COLO829 (cell line): ENCODE measurements at places on chromosomes 13 and 19.

DNA sequence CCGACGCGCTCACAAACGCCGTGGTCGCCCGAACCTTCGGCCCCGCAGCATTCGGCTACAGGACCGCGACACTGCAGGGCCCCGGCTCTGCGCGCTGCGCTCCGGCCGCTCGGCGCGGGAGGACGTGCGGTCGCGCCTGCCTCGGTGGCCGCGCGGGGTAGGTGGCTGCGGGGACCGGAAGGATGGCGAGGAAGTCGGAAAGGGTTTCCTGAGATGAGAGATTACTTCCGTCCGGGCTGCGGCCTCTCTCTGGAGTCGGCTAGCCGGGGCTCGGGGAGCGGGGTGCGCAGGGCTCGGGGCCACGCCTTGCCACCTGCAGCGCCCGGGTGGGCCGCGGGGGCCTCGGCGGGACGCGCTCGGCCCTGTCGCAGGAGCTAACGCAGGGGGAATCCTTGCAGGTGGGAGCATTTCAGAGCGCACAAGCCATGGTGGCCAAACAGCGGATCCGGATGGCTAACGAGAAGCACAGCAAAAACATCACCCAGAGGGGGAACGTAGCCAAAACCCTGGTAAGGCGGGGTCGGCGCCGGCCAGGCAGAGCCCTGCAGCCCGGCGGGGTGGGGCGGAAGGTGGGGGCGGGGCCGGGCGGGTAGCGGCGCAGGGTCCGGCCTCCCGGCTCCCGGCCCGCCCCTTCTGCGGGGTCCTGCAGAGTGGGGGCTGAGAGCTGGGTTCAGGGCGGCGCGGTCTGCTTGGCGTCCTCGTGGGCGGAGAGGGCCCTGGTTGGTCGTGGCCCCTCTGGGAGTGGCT lies at the start of gene SERP2:
TSS of gene SERP2 (plus strand) at position 224 of the 747 bp plus-strand sequence. CDS start at position 426, 202 bp downstream.
- no peak for DNase-seq

- DNase-seq = no peak
Observed at GRCh38 chr13:93304134-93304533, 77.5 kb downstream of the GPC6 start.

- no peak for DNase-seq
Observed at GRCh38 chr13:47008318-47008717, 111.5 kb upstream of the HTR2A start.

DNA sequence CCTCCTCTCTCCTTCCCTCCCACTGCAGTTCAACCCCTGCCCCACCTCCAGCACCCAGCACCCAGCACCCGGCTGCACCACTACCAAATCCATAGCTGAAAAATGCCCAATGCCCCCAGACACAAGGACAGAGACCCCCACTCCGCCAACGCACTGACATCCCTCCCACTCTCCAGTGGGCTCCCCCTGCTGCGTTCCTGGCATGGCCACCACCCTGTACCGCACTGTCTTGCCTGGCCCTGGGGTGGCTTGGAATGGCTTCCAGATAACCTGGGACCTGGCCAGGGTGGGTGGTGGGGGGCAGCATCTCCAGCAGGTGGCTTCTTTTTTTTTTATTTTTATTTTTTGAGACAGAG lies 5.8 kb upstream of the MKNK2 start:
- DNase-seq = no peak
